Stimulated activated effector memory CD8-positive, alpha-beta T cell treated with anti-CD3 and anti-CD28 coated beads, Interleukin-12 subunit alpha, Interleukin-12 subunit beta, amount 100 ng/mL, for 72 hours (primary cell): ENCODE measurements at places on chromosomes 4 and X.
A peak's percentile ranks its signal among the peaks of the same experiment; 100 is the strongest.

- DNase-seq, result no peak
Observed at GRCh38 chr4:136900696-136901095, 631.6 kb downstream of the PCDH18 start.

GRCh38 chr4:7807351-7807921 is 132.2 kb downstream of the AFAP1 start:
- DNase-seq, result no peak

DNA sequence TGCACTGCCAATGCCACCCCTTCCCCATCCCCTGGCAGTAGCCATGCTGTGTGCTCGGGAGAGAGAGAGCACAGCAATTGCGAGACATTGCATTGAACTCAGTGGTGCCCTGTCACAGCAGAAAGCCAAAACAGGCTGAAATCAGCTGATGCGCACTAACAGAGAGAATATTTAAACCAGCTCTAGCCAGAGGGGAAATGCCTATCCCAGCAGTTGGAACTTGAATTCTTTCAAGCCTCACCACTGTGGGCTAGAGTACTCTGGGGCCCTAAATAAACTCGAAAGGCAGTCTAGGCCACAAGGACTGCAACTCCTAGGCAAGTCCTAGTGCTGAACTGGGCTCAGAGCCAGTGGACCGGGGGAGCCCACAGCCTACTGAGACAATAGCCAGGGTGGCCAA is 17.7 kb upstream of the RP2 start:
- no peak for DNase-seq

DNA sequence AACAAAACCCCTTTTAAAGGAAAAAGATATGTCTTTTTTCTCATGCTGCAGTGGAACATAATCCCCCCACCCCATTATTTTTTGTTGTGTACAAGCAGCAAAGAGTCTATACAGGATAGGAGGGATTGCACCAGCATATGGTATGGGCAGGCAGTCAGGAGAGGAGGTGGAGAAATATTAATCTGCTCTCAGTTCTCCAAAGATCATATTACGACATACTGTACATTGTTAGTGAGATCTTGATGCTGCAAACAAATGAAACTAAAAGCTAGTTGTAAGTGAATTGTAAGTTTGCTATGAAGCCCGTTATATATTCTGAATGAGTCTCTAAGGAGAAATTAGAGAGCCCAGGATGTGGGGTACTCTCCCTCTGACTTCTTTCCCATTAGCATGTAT is 75.3 kb downstream of the RAPGEF2 start:
- no peak for DNase-seq

DNA sequence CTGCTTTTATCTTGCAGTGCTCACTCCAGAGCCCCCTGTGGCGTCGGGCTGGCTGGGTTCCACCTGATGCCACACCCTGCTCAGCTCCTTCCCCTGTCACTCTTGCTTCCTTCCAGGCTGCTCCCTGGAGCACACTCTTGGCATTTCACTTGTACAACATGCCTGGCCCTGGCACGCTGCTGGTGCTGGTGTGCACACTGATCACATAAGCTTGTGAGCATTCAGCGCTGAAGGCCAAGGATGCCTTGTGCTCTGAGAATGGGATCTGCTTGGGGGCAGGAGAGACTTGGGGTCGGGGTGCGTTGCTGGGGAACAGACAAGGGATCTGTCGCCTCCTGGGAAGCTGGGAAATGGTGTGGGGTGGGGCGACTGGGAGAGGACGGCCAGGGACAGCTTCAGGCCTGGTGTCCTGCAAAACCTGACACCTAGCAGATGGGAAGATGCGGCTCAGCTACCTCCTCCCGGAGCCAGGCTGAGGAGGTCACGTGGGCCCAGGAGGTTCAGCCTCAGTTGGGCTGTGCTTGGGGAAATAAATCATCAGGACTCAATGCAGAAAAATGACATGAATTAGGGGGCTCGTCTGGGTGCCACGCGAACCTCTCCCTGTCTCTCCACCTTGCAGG is 108.5 kb downstream of the PHKA2 start:
- DNase-seq, result no peak

GRCh38 chrX:71366674-71367256 is 608 bp downstream of the TAF1 start:
- no peak for DNase-seq

GRCh38 chr4:189828081-189828697 is 112.5 kb upstream of the FRG1 start:
- no peak for DNase-seq

DNA sequence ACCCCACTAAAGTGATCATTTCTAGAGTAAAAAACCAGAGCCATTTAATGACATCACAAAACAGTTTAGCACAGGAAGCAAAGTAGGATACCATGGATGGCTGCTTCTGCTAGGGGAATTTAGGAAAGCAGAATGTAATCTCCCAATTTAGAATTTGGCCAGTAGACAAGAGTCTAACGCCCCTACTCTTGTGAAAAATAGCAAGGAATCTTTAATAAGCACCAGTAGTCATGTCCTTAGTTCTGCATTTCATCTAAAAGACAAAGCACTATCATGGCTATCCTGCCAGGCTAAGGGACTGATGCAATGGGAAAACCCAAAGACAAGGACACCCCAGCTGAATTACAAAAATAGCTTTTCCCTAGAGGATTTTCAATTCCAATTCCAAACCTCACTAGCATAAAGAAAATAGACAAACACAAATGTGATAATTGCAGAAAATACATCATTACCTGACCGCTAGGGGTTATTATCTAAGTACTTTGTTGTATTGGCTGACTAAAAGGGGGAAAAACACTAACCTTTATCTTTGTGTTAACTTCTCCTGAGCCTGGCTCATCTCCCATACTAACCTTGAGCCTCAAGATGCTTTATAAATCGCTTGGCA is 2.6 kb upstream of the AMMECR1 start:
- no peak for DNase-seq

DNA sequence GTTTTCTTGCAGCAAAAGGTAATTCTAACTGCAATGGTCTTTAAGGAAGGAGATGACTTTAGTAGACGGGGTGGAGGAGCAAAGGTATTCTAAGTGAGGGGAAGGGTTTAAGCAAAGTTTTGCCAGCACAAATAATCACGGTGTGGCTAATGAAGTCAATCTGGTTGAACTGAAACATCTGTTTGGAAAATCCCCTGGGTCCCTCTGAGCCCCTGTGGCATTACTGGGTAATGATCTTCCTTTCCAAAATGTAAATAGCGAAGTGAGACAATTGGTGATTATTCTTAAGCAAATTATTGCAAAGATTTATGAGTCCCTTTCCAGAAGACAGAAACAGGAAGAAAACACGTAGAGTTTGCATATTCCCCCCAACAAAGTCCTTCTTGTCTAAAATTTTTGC is 47.2 kb downstream of the FGFBP1 start:
- DNase-seq, result no peak

- DNase-seq, result no peak
Observed at GRCh38 chr4:87651941-87652340, 1.9 kb downstream of the DMP1 start.

GRCh38 chrX:6904156-6904555 is 243.4 kb upstream of the STS start:
- no peak for DNase-seq

- DNase-seq, result no peak
Observed at GRCh38 chr4:155609455-155610059, 57.1 kb upstream of the GUCY1A1 start.

- DNase-seq, result no peak
Observed at GRCh38 chrX:10126044-10126443, 30.7 kb upstream of the CLCN4 start.

DNA sequence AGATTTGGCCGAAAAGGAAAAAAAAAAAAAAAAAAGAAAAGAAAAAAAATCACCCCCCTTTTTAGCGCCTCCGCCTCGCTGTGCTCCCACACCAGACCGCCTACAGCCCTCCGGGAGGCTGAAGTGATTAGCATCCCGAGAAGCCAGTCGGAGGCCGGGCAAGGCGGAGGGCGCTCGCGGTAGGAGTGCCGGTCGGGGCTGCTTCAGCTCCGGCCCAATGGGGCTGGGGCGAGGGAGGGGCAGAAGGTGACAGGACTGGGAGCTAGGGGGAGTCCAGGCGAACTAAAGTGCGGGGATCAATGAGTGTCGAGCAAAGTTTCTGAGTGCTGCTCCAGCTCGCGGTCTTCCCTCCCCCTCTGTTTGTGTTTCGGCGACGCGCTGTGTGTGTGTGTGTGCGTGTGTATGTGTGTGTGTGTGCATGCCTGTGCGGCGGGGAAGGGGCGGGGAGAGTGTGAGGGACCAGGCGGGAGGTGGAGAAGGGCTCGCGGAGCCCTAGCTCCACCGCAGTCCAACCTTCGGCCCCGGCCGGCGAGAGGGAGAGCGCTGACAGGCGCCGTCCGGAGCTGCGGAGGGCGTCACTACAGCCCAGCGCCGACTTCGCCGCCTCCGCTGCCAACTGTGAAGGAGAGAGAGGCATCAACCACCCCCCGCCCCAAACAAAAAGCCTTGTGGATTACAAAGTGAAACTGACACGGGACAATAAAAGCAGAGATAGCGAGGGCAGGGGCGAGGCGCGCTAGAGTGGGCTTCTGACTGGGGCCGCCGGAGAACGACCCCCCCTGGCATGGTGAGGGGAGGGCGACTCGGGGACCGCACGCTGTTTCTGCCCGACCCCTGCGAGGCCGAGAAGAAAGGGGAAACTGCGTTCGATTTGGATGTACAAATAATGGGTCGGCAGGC is at the start of gene FAT4:
FAT4 (plus strand) TSS at position 280 of the 900 bp plus-strand sequence. CDS start 1,457 bp downstream, outside the sequence.
- DNase-seq, result peak; percentile 5

GRCh38 chr4:67869580-67870190 is 14.1 kb downstream of the TMPRSS11D start:
- no peak for DNase-seq

GRCh38 chrX:133994576-133994975 is 9.2 kb upstream of the GPC3 start:
- no peak for DNase-seq

DNA sequence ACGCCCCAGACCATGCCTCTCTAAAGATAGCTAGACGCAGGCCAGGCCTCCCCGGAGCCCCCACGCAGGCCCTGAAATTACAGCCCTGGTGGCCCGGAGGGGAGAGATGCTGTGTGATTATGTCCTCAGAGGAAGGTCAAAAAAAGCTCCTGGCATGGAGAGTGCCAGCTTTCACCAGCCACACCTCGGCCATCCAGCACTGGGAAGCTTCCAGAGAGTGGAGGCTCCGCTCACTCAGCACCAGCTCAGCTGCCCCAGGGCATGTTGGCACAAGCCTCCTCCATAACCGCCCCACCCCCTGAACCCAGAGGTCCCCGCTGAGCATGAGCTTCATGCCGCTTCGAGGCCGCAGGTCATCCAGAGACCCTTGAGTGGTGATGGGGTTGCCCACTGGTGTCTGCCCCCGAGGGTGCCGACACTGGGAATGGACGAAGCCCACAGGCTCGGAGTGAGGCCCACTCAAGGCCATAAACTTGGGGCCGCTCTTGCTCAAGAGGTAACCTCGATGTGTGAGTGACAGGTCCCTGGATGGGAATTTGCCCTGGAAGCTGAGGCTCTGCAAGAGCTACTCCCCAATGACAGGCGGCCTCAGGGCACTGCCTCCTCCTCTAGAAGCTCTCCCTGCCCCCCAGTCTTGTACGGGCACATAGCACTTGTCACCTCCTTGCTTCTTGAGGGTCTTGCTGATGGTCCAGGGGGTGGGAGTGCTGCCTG is 4.4 kb upstream of the BGN start:
- DNase-seq, result no peak

GRCh38 chr4:40247350-40247749 is 50.5 kb downstream of the RHOH start:
- no peak for DNase-seq

DNA sequence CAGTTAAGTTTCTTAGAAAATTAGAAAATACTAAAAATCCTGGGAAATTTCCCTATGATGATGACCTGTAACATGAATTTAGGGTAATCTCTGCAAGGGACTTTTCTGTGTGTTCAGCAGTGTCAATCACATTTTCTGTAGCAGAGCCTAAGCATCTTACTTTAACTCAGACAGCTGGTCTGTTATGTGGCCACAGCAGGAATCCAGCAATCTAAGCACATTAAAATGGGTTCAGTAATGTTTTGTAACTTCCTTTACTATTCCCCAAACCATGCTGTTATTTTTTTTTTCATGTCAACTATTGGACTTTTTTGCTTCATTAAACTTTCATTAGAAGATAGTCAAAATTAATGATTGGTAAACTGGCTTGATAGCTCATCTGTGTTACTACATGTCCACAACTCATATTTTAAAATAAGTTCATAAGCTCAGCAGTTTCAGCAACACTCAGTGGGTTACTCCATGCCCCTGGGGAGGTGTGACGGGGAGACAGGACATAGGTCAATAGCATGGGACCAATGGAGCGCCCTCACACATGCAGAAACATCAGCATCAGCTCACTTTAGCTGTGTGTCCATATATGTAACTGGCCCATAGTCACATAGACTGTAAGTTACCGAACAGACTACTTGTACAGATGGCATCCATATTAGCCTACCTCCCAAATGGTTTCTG is 168.0 kb upstream of the PACRGL start:
- no peak for DNase-seq

GRCh38 chr4:142845293-142846107 is 601 bp downstream of the INPP4B start:
- DNase-seq, result no peak

DNA sequence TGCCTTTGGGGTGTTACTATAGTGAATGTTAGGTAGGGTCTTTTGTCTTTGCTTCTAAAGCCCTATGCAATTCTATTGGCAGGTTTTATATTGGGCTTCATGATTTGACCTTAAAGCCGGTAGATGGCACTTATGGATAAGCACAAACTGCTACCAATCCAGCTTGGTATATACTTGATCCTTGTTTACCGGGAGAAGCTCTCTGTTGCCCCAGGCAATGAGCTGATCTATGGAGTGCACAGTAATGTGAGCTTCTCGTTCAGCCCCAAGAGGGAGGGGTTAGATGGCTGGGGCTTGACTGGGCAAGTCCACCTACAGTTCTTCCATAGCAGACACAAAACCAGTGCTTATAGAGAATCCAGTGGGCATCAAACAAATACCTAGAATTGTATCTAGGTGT is 287.2 kb upstream of the CT83 start:
- no peak for DNase-seq

GRCh38 chr4:175998782-175999181 is 66.9 kb upstream of the WDR17 start:
- no peak for DNase-seq

- DNase-seq, result no peak
Observed at GRCh38 chr4:104494822-104495559, at the start of gene CXXC4. Gene CXXC4 (minus strand): TSS chr4:104494894. CDS start chr4:104491802, 3,092 bp downstream.

- no peak for DNase-seq
Observed at GRCh38 chr4:65344278-65344825, 325.9 kb downstream of the EPHA5 start.

DNA sequence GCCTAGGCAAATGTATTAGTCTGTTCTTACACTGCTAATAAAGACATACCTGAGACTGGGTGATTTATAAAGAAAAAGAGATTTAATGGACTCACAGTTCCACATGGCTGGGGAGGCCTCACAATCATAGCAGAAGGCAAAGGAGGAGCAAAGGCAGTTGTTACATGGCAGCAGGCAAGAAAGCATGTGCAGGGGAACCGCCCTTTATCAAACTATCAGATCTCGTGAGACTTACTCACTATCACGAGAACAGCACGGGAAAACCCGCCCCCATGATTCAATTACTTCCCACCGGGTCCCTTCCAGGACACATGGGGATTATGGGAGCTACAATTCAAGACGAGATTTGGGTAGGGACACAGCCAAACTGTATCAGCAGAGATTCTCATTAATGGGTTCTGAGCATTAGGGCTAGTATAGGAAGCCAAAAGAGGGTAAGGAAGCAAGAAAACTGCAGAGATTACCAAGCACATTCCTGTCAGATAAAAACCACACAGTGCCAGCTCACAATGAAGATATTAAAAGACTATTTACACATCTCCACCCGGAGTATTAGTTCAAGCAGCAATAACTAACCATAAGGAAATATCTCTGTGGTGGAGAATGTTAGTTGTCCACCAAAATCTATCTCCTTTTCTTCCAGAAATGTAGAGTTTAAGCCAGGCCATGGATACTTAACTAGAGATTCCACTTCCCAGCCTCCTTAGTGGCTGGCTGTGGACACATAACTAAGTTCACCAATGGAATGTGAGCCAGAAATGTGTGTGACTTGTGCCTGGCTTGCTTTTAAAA is 61.2 kb upstream of the HOPX start:
- no peak for DNase-seq
